ENCODE measurements at places on chromosomes 3 and 15.

GRCh38 chr15:75786575-75786947 lies 56.7 kb upstream of the UBE2Q2 start:
- DNase-seq = no peak

- DNase-seq = no peak
Observed at GRCh38 chr3:117059067-117059955, 349.7 kb downstream of the TUSC7 start.

DNA sequence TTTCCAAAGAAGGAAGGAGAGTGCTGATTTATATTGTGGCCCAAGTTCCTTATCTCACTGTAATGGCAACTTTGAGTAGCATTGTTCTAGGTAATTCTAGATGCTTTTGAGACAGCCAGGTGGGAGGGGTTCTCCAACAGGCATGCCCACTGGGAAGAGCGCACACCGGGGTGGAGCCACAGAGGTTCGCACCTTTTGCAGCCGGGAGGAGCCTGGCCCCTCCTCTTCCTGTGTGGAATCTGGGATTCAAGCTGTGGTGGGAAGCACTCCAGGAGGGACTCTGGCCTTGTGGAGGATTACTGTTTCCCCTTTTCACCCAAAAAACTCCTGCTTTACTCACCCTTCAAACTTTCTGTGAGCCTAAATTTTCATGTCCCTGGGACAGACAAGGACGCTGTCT lies 53.1 kb downstream of the CFAP20DC start:
- DNase-seq = no peak

- DNase-seq = no peak
Observed at GRCh38 chr3:65356331-65357248, 668.8 kb upstream of the ADAMTS9 start.

DNA sequence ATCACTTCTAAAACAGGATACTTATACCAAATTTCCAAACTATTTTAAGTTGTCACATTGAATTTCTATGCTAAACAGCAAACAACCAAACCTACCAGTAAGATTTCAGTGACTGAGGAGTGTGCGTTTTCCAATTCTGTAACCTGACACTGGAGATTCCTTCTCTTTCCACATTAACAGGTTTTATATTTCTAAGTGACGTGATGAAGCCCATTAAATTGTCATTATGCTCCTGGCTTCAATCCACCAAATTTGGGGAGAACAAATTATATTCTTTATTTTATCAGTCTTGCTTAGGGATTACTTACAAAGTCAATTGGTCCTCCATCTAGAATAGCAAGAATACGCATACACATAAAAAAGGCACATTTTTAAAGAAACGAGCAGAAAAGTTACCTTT lies 764.8 kb upstream of the NR2F2 start:
- no peak for DNase-seq

- DNase-seq = no peak
Observed at GRCh38 chr3:157667493-157667892, 164.3 kb upstream of the VEPH1 start.

GRCh38 chr3:194615226-194615625 lies 18.0 kb downstream of the TMEM44 start:
- DNase-seq = no peak

DNA sequence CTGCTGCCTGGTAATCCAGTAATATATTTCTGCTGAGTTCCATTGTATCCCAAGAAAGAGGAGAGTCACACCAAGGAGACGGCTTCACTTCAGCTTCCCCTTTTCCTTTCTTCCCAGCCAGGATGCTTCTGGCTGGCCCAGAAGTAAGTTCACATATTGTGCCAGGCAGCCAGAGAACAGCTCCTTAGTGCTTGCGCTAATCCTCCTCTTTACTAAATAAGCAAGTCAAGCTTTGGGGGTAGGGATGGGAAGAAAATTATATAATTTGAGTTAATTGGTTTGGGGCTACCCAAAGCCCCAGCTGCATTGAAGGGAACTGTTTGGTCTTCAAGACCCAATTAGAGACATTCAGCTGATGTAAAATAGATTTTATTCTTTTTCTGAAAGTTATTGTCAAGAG lies 218.8 kb upstream of the HES1 start:
- no peak for DNase-seq

- no peak for DNase-seq
Observed at GRCh38 chr3:119924111-119925094, 142.5 kb downstream of the NR1I2 start.

GRCh38 chr3:100499651-100500050 lies 7.2 kb downstream of the TMEM45A start:
- DNase-seq = no peak

GRCh38 chr3:188796122-188796631 lies 375.6 kb upstream of the TPRG1 start:
- DNase-seq = no peak

- DNase-seq = no peak
Observed at GRCh38 chr3:133377396-133377795, 22.5 kb upstream of the BFSP2 start.

DNA sequence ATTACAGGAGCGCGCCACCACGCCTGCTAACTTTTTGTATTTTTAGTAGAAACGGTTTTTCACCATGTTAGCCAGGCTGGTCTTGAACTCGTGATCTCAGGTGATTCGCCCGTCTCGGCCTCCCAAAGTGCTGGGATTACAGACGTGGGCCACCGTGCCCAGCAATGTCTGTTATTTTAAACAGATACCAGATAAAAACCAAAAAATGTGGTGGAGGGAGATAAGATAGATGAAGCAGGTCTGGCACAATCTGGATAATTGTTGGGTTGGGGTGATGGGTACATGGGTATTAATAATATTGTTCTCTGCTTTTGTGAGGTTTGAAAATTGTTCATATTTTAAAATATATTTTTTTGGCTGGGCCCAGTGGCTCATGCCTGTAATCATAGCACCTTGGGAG lies 4.7 kb downstream of the RNF111 start:
- DNase-seq = no peak

DNA sequence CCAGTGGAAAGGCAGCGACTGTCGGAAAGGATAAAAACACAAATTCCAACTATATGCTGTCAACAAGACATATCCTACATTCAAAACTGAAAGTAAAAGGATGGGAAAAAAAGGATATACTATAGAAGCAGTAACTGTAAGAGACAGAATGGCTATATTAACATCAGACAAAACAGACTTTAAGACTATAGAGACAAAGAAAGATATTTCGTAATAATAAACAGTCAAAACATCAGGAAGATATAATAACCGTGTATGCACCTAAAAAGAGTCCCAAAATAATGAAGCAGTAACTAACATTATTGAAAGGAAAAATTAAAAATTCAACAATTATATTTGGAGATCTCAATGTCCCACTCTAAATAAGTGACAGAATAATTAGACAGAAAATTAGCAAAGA lies 48.2 kb downstream of the ZNF148 start:
- no peak for DNase-seq

DNA sequence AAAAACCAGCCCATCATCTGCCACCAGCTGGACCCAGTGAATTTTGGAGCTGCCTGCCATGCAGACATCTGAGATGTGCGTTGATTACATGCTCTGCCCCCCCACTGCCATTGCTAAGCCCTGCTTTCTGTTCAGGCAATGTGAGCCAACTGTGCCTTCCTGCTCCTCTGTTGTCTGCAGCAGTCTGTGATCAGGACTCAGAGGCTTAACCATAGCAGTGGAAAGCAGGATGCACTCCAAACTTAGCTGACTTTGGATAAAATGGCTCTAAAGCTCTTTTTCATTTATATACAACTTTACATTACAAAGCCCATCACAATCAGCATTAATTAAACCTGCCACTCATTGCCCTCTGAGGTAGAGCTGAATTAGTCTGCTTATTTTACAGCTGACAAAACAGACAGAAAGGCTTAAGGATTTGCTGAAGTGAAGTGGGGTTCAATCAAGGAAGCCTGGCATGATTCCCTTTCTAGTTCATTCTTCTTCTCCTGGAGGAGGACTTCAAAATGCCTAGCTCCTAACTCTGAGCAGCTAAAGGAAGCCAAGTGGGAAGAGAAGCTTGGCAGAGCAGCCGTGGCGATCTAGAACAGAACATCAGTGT lies 15.7 kb upstream of the RPS27L start:
- no peak for DNase-seq

GRCh38 chr15:74442604-74443003 lies 8.8 kb upstream of the SEMA7A start:
- no peak for DNase-seq

DNA sequence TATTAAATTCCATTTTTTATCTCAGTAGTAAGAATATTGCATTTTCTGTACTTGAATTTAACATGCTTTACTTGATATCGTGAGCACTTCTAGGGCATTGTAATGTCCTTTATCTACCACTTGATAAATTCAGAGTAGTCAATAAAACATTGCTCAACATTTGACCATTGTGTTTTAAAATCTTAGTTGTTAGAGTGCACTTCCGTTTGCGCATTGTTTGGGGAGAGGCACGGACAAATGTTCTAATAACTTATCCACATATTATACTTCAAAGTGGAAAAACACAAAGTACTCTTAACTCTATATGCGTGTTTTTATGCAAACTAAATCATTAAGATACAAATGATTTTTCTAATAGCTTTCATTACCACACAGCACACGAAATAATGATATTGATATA lies 419 bp downstream of the FAM227B start:
- no peak for DNase-seq

- DNase-seq = no peak
Observed at GRCh38 chr3:16515885-16516420, 2.5 kb upstream of the RFTN1 start.

- no peak for DNase-seq
Observed at GRCh38 chr3:114718071-114718897, 424.5 kb downstream of the TIGIT start.

DNA sequence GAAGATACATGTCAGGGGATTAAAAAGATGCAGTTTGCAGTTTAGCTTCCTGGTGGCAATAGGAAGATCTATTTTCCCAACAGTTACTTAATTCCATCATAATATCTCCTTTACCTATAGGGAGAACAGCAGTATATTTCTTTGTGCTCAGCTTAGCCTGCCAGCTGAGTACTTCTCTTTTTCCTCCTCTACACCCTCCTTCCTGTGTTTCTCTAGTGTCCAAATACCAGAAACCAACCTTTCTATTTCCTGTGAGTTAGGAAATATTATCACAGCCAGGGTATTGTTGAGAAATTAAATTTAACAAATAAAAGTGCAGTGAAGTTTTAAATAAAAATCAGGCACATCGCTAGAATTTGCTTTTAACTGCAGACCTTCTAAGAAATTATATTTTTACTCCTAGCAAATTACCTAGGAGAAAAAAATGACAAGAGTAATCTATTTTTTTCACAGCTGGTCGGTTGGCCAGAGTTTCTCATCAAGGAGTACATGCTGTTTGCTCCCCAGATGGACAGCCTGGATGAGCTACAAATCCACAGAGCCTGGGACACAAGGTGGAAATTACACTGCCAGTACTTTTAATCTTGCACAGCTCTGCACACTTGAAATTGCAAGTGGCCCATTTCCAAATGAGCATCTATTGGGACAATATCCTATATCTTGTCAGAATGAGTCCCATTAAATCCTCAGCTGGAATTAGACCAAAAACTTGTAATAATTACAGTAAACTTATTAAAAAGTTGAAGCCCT lies 185.2 kb upstream of the CFAP20DC start:
- DNase-seq = no peak

- DNase-seq = no peak
Observed at GRCh38 chr15:43511012-43511885, 6.2 kb upstream of the MAP1A start.

DNA sequence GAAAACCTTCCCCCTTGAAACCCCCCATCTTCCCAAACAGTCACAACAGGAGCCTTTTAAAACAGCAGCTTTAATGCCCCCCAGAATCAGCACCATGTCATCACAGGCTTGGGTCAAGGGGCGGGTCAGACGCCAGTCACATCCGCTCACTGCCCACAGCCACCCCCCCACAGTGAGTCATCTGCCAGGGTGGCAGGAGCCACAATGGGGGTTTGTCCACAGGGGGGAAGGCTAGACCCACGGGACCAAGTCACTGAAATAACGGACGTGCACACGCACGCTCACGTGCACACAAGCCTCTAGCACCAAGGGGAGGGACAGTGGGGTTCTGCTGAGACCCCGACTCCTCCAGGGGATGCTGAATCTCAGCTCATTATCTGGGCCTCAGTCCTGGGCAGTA lies 441 bp upstream of the UCN2 start:
- no peak for DNase-seq

DNA sequence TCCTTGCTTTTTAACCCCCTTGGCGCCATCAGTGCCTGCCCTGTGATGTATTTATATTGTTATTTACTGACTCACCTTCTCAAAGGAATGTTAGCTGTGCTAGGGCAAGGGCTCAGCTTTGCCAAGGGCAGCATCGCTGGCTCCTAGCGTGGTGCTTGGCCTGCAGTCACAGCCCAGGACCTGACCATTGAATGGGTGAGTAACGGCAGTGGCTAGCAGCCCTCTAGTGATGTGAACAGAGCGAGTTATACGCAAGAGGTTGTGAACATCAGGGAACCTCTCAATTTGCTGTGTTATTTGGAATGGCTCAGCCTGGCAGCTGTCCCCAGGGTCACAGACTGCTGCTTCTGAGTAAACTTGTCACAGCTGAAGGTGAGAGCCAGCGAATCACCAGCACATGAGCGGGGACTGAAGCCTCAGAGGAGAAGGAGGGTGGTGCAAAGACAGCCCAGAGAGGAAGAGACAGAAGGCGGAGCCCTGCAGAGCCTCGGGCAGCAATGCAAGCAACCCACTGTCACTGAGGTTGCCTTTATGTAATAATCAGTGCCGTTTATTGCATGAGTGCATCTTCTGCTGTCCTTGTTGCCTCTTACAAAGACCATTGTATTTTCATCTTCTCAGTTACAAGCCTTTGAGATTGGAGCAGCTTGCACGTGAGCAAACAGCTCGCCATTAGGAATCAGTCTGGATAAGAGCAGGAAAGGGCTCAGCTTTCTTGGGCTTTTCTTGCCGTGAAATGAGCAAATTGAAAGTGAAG lies 158.3 kb downstream of the SLCO3A1 start:
- DNase-seq = no peak
